ENCODE measurements at places on chromosomes 2 and 18.

- no peak for DNase-seq
Measured at GRCh38 chr2:230872151-230872967, 7.6 kb downstream of the ITM2C start.

- DNase-seq = peak; percentile 74
Measured at GRCh38 chr2:173990970-173991819, 26.0 kb upstream of the SP3 start.

- DNase-seq = no peak
Measured at GRCh38 chr2:147006736-147007141, 838.1 kb upstream of the ACVR2A start.

GRCh38 chr2:157304811-157305722, 20.6 kb downstream of the ERMN start:
- peak; percentile 7 for DNase-seq

GRCh38 chr2:120332384-120332783, 13.6 kb upstream of the INHBB start:
- no peak for DNase-seq

DNA sequence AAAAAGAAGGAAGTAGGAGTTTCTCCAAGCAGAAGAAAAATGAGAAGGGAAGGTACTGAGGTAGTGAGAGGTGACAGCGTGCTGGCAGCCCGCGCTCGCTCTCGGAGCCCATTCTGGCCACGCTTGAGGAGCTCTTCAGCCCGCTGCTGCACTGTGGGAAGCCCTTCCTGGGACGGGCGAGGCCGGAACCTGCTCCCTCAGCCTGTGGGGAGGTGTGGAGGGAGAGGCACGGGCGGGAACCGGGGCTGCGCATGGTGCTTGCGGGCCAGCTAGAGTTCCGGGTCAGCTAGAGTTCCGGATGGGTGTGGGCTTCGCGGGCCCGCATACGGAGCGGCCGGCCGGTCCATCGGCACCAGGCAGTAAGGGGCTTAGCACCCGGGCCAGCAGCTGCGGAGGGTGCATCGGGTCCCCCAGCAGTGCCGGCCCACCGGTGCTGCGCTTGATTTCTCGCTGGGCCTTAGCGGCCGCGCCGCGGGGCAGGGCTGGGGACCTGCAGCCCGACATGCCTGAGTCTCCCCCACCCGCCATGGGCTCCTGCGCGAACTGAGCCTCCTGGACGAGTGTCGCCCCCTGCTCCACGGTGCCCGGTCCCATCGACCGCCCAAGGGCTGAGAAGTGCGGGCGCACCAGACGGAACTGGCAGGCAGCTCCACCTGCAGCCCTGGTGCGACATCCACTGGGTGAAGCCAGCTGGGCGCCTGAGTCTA, 11.1 kb upstream of the CYS1 start:
- DNase-seq = no peak
